ENCODE measurements at places on chromosomes 6 and 20.

DNA sequence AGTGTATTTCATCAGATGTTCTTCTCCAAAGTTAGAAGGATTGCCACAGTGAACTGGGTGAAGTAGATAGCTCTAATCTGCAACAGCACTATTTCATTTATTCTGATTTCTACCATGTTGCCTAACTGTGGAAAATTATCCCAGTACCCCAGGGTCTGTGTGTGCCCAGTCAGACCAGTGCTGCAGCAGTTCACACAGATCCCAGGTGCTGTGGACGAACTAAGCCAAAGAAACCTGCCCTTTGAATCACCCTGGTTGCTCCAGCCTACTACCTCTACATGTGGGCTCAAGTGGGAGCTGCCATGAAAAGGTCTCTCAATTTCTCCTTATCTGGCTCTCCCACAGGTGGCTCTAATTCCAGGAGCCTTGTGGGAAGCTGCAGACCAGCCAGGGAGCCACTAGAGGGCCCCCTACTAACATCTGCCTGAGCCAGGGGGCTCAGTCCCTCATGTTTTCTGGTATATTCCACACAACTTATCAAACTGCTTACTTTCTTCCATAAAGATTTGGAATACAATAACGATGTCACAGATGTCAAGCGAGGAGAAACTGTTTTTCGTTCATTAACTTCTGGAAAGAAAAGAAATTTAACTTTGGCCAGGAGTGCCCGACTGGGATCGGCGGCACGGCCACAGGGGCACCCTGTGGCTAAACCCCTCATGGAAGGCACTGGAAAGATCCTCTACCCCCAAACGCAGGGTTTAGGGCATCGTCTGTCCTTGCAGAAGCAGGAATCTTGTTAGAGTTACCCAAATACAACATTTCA lies 31.6 kb upstream of the LY86 start:
- no peak for DNase-seq

DNA sequence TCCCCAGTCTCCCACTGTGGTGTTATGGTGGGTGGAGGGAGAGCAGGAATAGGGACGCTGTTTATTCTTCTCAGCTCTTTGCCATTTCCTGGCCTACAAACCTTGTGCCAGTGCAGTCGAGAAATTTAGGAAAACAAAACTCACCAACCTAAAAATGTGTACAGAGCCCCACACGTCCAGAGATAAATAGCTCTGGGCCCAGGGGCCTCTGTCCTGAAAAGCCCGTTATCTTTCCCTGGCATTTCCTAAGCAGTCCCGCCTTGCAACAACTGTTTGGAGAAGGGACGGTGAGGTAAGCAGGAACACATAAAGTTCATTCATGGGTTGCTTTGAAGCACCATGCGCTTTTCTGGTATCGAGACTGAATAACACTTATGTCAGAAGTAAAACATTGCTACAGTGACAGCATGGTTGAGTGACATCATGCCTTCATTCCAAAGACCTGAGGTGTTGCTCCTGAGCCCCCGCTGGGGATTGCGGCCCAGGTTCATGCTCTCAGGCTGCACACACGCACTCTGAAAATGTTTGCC lies 80.1 kb upstream of the NXT1 start:
- DNase-seq: no peak

DNA sequence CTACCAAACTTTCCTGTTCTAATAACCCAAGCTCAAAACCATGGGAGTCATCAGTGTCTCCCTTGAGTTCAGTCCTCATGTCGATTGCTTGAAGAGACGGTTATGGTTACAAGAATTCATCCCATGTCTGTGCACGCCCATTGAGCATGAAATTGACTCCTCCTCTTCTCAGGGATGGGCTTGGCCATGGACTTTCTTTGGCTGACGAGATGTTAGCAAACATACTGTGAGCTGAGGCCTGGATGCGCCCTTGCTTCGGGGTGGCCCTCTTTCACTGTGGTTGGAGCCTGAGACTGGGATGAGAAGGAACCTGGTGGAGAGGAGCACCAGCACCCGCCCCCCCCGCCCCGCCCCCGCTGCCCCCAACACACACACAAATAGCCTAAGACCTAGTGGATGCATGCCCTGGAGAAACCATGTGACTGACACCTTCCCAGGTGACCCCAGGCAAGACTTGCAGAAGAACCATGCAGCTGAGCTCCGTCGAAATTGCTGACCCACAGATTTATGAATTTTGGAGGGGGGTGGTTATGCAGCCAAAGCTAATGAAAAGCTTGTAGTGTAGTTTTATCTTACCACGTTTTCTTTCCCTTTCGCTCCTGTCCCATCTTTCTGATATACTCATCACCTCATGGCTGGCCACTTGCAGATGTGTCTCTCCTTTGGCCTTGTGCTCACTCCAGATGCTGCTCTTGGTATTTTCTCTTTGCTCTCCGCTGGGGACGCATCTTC lies 231.4 kb downstream of the CDH4 start:
- no peak for DNase-seq

GRCh38 chr6:36546308-36546919 lies 865 bp downstream of the STK38 start:
- no peak for DNase-seq

GRCh38 chr6:124026694-124027093 lies 223.0 kb downstream of the NKAIN2 start:
- DNase-seq: no peak

GRCh38 chr6:165588515-165588914 lies 74.5 kb downstream of the PDE10A start:
- no peak for DNase-seq

DNA sequence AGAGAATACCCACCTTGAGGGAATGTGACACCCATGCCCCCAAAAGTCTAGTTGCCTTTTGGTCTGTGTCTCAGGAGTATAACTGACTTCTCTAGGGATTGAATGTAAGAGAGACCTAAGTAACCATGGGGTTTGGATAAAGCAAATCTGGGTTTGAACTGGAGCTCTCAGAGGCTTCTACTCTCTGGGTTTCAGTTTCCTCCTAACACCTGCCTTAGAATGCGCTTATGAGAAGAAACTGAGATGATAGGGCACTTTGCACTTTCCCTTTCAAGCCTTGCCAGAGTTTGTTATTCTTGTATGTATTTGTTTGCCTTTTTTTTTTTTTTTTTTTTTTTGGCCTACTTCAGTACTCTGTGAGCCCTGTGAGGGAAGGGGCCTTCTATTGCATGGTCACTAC lies 19.4 kb downstream of the SDHAF4 start:
- DNase-seq: no peak

DNA sequence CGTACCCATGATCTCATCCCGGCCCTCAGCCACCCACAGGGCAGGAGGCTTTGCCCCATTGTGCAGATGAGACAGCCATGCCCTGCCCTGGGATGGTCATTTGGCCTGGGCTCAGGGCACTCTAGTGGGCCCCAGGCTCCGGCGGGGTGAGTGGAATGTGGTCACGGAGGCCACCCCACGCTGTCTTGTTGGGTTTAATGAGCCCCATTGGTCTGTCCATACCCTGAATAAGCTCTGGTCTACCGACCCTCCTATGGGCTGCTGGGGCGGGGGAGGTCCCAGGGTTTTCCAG lies 50.6 kb downstream of the FGD2 start:
- DNase-seq: no peak

- no peak for DNase-seq
Observed at GRCh38 chr20:5469111-5469510, 152.4 kb upstream of the PROKR2 start.

DNA sequence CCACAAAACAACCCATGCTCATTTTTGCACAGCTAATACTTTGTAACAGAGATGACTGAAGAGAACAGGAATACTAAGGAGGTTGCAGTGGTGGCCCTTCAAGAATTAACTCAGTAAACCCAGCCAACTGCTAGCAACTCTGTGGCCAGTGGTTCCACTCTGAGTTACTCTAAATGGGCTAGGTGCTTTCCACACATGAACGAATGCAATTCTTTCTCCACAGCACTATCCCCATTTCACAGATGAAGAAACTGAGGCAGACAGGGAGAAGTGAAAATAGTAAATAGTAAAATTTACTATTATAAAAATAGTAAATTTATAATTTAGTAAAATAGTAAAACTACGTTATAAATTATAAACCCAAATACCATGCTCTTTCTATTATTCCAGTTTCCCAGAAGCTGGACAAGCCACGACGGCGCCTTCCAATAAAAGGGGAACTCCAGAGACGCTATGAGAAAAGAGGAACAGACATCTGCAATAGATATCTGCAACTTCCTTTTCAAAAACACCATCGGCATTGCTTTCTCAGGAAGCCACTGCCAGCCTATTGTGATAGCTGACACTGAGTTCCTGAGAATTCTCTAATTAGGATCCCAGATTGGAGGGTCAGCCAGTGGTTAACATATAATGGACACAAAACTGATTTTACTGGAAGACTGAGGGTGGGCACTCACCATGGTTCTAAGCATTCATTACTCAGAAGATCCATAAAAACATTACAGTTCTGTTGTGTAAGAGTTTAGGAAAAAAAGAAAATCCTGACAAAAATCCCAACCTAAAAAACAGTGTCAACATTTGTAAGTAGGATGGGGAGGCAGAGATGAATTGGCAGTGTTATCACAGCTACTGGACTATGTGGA lies 16.2 kb downstream of the FKBP1A start:
- no peak for DNase-seq

DNA sequence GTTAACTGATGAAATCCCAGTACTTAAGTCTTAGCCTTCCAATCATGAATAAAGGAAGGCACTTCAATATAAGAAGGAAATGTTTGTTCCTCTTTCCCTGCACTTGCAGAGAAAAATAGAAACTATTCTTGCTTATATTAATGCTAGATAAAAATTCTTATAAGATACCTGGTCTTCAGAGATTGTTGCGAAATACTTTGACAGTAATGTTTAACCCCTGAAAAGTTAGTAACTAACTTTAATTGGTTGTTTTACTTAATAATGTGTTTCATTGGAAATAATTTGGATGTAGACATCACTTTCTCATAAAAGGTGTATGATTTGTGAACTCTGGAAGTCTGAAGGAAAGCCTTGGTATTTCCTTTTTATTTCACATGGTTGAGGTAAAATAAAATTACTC lies 294.2 kb upstream of the SYNCRIP start:
- DNase-seq: no peak

- no peak for DNase-seq
Observed at GRCh38 chr6:5181510-5182317, 79.0 kb downstream of the LYRM4 start.

DNA sequence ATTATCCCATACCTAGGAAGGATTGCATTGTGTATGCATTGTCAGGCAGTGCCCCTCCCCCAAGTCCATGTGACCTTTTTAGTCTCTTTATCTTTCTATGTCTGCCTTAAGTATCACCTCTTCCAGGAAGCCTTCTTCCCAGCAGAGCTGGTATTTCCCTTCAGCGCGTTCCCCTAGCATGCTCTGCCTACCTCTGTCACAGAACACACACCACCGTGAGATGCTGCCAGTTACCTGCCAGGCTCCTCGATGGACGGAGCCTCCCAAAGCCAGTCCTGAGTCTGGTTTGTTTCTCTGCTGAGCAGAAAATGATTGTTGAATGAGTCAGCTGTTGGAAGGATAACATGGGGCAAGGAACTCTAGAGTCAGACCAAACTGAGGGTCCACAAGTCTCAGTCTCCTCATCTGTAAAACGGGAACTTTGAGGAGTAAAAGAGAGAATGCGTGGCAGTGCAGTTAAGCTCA lies 11.3 kb upstream of the ZNF335 start:
- DNase-seq: no peak

DNA sequence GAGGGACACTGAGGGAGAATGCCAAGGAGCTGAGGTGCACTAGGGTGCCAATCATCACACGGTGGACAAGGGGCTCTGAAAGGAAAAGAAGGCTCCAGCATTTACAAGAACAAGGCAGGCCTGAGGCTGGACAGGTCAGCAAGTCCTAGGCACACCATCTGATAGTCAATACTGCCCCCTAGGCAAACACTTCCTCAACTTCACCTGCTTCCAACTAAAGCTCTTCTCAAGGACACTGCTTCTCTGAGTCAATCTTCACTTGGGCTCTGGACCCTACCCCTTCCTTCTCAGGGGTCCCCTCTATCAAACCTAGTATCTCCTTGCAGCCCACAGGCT lies 37.7 kb upstream of the SLC4A11 start:
- DNase-seq: peak; percentile 9

GRCh38 chr6:41571021-41571780 lies 25.0 kb downstream of the FOXP4 start:
- DNase-seq: no peak

GRCh38 chr6:97110626-97111025 lies 172.4 kb downstream of the MMS22L start:
- no peak for DNase-seq

- DNase-seq: no peak
Observed at GRCh38 chr20:63007646-63008488, 1.1 kb upstream of the BHLHE23 start.

GRCh38 chr20:32332614-32333013 lies 25.5 kb upstream of the ASXL1 start:
- no peak for DNase-seq

- DNase-seq: no peak
Observed at GRCh38 chr20:25259788-25260254, 11.9 kb downstream of the PYGB start.

DNA sequence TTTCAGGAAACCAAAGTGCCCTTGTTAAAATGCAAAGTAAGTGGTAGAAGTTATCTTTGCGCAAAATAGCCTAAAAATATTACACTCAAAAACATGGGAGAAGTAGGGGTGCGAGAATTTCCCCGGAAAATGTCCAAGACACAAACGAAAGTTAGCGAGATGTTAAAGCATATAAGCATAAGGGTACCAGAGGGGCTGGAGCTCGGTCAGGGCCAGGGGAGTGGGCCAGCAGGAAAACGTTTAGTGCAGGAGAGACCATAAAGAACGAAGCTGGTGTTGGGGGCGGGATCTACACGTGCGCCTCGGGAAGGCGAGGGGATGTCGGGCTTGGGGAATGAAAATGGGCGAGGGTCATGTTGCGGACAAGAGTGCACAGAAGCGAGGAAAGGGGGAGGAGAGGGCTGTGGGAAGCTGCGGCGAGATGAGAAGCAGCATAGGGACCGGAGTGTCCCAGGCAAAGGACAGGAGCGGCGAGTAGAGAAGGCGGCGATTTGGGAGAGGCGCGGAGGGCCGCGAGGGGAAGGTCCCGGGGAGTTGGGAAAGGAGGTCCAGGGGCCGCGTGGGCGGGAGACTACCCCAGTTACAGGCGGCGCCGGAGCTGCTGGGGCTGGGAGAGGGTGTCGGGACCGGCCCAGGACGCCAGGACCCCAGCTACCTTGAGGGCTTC lies 600 bp downstream of the XPO5 start:
- no peak for DNase-seq

DNA sequence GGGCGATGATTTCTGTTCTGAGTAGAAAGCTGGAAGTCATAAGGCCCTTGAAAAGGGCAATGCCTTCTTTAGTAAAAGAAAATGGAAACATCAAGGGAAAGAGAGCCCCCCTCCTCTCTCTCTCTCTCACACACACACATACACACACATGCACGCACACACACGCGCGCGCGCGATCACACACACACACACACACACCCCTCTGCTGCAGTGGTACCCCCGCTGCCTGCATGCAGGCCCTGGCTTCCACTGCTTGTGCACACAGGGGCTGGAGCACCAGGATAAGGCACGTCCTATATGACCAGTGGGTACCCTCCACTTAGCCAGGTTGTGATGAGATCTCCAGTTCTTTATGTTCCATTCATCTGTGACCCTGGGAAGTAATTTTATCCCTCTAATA lies 300.9 kb downstream of the SLC35F1 start:
- DNase-seq: no peak

GRCh38 chr20:63656451-63656850 lies 1.7 kb upstream of the RTEL1 start:
- no peak for DNase-seq

All from HFF-Myc (cell line).